ENCODE measurements at places on chromosomes 1 and 21. TPM values are rescaled to one million over a fixed set of nuclear protein-coding genes. Genes with fewer than 3 reads are reported as not detected.

- no peaks in the 10 kb centered on the region for H3K27me3 ChIP-seq
- no peaks in the 10 kb centered on the region for H3K36me3 ChIP-seq
- no peak overlapping the region for H3K4me3 ChIP-seq
Measured at GRCh38 chr21:16578912-16579311, 849.1 kb downstream of the USP25 start.

The RPL22 gene
- total RNA-seq, result 553 TPM

- H3K4me3 ChIP-seq, result no peak overlapping the region
- no peaks in the 10 kb centered on the region for H3K36me3 ChIP-seq
- no peak overlapping the region for H3K27ac ChIP-seq
- no peaks in the 10 kb centered on the region for H3K27me3 ChIP-seq
- no peak for DNase-seq
Measured at GRCh38 chr1:30123896-30124295, 599.5 kb downstream of the MATN1 start.

DNA sequence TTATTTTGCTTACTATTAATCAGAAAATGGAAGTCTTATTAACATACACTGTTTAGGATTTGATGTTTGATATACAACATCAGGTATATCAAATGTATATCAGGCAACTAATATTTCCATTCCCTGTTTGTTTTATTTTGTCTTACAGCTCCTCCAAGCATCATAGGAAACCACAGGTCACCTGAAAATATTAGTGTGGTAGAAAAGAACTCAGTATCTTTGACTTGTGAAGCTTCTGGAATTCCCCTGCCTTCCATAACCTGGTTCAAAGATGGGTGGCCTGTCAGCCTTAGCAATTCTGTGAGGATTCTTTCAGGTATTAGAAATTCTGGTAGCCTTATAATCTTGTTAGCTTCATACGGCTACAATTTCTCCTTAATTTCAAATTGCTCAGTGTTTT, 318.0 kb downstream of the TPR start:
- DNase-seq, result no peak
- peaks cover 3% of the 10 kb centered on the region for H3K27me3 ChIP-seq

GRCh38 chr1:216553040-216553439, 129.8 kb upstream of the USH2A start:
- H3K27me3 ChIP-seq, result no peaks in the 10 kb centered on the region
- no peaks in the 10 kb centered on the region for H3K36me3 ChIP-seq
- H3K27ac ChIP-seq, result no peak overlapping the region
- no peaks in the 10 kb centered on the region for H3K4me1 ChIP-seq
- H3K4me3 ChIP-seq, result no peak overlapping the region
- no peak for DNase-seq

The PWP2 gene
- total RNA-seq, result 29.6 TPM

- H3K36me3 ChIP-seq, result no peaks in the 10 kb centered on the region
- H3K27me3 ChIP-seq, result peaks cover 4% of the 10 kb centered on the region
- DNase-seq, result no peak
Measured at GRCh38 chr21:40120940-40121575, 253.8 kb downstream of the PCP4 start.

- no peaks in the 10 kb centered on the region for H3K36me3 ChIP-seq
- no peak overlapping the region for H3K4me3 ChIP-seq
Measured at GRCh38 chr1:51305371-51305823, 25.0 kb downstream of the TTC39A start.

DNA sequence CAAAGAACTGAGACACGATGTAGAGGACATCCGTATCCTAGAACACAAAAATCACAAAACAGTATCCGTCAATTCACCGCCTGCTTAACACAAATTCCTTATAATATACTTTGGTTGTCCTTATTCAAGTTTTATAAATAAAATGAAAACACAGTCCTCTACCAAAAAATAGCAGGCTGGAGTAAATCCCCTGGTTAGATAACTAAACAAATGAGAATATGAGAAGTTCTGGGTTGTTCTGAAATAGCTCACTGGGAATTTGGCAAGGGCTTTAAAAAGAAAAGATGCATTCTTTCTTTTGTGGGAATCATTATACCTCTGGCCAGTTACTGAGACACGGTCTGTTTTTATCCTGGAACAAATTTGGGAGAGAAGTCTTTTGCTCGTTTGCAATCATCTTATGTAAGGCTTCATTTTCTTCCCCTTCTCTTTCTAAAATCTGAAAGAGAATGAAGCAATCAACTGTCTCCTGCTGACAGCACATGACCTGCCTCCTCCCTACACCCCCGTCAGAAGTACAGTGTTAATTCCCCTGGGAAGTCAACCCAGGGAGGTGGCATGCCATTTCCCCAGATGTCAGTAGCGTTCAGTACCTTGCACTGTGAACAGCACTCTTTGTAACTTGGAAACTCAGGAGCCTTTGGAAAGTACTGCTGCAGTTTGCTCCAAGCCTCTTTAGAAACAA, 37.1 kb upstream of the RAP1GAP start:
- H3K27me3 ChIP-seq, result no peaks in the 10 kb centered on the region
- DNase-seq, result no peak
- H3K27ac ChIP-seq, result no peak overlapping the region
- H3K4me1 ChIP-seq, result peaks cover 4% of the 10 kb centered on the region
- H3K36me3 ChIP-seq, result peaks cover 25% of the 10 kb centered on the region

DNA sequence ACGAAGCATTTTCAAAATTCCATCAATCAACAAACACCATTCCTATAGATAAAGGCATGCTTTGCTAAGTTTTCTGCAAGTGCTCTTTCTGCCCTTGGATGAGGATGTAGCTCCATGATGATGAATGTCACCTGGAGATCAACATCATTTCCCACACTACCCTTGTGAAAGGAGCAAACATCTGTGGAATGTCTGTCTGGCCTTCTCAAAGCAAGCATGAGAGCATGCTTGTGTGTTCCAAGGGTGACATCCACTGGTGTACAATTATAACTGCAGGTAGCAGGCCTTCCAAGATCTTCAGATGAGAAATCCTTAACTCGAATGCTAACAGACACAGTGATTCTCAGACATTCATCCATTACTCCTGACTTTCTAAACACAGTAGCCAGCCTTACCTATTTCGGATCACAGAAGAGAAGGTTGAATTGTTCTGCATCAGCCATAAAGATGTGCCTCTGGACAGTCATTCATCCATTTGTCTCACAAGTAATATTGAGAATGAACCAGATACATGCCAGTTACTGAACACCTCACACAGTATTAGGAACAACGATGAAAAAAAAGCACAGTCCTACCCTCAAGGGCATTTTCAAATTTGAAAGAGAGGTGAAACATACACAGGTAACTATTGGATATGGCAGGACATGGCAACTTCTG, 162.4 kb downstream of the TPR start:
- H3K4me3 ChIP-seq, result no peak overlapping the region
- no peaks in the 10 kb centered on the region for H3K4me1 ChIP-seq
- DNase-seq, result peak; percentile 45
- no peaks in the 10 kb centered on the region for H3K36me3 ChIP-seq

The BMP8B gene
- total RNA-seq, result 0.12 TPM

The CD244 gene
- 0.15 TPM for total RNA-seq

GRCh38 chr1:81547912-81548303, 252.8 kb upstream of the ADGRL2 start:
- no peaks in the 10 kb centered on the region for H3K27me3 ChIP-seq
- no peak for DNase-seq
- no peaks in the 10 kb centered on the region for H3K4me1 ChIP-seq
- H3K27ac ChIP-seq, result no peak overlapping the region
- H3K36me3 ChIP-seq, result no peaks in the 10 kb centered on the region

DNA sequence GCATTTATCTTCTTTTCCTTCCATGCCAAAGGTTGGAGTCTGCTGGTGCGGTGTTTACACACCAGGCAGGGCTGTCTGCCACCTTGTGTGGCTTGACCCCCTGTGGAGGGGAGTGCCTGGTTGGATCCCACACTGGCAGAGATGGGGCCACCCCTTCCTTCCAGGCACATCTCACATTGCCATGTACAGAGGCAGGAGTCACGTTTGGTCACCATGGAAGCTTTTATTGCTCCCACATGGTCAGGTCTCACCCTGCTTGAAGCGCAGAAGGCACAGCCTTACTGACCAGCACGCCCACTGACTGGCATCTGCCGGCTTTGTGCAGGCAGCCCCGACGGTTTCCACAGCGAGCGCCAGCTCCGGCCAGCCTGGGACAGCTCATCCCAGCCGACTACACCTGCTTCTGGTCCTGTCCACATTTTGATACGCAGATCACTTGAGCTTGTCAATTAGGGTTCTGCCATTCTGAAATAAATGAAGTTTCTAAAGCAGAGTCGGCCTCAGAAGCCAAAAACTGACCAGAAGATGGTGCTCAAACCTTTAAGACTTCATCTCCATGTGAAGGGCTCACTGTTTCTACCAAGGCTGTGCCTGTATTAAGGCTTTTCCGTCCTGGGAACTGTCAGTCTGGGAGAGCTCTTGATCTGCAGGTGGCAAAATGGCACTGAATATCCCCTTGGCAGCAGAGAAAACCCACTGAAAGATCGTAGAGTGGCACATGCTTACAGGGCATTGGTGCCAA, 35.6 kb upstream of the EPHA8 start:
- H3K27ac ChIP-seq, result no peak overlapping the region
- peaks cover 24% of the 10 kb centered on the region for H3K36me3 ChIP-seq
- DNase-seq, result no peak
- H3K27me3 ChIP-seq, result no peaks in the 10 kb centered on the region
- no peak overlapping the region for H3K4me3 ChIP-seq
- H3K4me1 ChIP-seq, result no peaks in the 10 kb centered on the region

The ASCL5 gene
- not detected for total RNA-seq

DNA sequence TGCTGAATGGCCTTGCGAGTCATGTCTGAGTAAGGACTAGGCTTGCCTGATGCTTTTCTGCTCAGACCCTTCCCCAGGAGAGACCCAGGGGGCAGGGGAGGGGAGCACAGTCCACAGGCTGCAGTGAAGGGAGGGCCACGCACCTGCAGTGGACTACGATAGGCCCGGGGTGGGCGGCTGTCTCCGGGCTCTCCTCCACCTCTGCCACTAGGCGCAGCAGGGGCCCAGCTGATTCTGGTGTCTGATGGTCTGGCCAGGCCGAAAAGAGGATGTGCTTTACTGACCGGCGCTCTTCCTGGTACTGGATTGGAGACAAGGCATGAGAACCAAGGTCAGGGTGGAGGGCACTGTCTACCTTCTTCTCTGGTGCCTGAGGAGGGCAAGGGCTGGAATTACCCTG, 7.9 kb upstream of the ARL8A start:
- peaks cover 26% of the 10 kb centered on the region for H3K4me1 ChIP-seq
- no peaks in the 10 kb centered on the region for H3K27me3 ChIP-seq
- H3K4me3 ChIP-seq, result no peak overlapping the region
- DNase-seq, result no peak

- H3K4me3 ChIP-seq, result no peak overlapping the region
- no peak overlapping the region for H3K27ac ChIP-seq
- H3K36me3 ChIP-seq, result peaks cover 2% of the 10 kb centered on the region
- H3K27me3 ChIP-seq, result no peaks in the 10 kb centered on the region
- peak; percentile 67 for DNase-seq
Measured at GRCh38 chr1:62144238-62144831, 50.3 kb upstream of the L1TD1 start.

DNA sequence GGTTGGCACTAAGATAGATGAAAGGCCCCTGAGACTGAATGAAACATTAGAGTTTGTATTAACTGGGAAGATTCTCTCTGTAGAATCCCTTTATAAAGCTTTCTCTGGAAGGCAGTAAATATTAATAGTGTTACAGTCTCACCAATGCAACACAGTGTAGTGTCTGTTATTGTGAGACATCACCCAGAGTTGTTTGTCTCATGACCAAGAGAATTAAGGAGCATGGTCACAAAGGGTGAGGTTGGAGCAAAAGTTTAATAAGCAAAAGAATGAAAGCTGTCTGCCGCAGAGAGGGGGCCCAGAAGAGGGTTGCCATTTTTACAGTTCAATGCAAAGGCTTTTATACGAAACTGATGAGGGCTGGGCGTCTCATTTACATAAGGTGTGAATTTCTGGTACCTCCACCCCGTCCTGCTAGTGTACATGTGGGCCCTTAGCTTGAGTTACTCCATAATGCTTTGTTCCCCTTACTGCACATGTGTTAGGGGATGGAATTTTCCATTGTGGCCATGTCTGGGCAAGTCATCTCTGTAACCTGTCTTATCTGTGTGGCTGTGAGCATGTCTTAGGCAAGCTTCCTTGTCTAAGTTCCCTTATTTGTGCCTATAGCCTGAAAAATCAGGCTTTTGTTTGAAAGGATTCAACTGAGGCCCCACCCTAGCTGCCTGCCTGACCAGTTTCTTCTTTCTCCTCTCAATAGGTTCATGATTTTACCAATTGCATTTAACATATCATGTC, 184.1 kb downstream of the RASAL2 start:
- no peaks in the 10 kb centered on the region for H3K4me1 ChIP-seq
- H3K27ac ChIP-seq, result no peak overlapping the region
- no peak overlapping the region for H3K4me3 ChIP-seq
- no peaks in the 10 kb centered on the region for H3K36me3 ChIP-seq

DNA sequence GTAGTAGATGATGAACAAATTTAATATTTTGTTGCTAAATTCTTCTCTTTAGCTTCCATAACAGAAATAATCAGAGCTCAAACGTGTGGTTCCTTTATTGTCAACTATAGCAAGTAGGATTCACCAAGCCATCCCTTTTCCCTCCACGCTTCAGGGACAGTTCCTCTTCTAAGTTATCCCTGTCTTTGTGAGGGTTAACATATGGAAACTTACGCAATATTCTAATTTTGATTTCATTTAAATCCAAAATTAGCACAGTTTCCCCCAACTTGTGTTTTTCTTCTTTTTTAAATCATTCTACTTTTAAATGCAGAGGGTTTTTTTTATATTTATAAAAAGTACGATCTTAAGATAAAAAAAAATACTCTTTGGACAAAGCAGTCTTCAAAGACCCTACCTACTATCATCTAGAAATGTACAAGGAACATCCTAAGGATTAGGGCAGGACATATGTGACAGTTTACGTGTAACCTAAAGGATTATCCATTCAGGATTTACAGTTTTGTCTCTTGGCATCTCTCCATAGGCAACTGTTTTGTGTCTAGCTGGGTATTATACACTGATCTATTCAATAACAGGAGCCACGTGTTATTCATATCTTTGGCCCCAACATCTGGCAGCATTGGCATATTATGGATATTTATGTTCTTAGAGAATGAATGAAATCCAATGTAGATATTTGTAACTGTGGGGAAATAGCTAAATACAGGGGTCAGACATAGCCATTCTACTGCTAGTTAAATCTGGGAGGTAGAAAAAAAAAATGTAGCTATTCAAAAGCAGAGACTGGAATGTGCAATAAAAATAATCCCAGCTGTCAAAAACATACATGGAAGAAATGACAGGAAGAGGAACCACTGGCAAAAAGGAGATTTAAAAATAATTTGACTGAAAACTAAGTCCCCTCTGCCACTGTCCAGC, 272.9 kb downstream of the NEGR1 start:
- H3K27me3 ChIP-seq, result no peaks in the 10 kb centered on the region
- no peaks in the 10 kb centered on the region for H3K4me1 ChIP-seq
- H3K4me3 ChIP-seq, result no peak overlapping the region
- no peak overlapping the region for H3K27ac ChIP-seq
- no peaks in the 10 kb centered on the region for H3K36me3 ChIP-seq
- DNase-seq, result no peak

The JAK1 gene
- total RNA-seq, result 139 TPM

The CA6 gene
- 0.22 TPM for total RNA-seq

DNA sequence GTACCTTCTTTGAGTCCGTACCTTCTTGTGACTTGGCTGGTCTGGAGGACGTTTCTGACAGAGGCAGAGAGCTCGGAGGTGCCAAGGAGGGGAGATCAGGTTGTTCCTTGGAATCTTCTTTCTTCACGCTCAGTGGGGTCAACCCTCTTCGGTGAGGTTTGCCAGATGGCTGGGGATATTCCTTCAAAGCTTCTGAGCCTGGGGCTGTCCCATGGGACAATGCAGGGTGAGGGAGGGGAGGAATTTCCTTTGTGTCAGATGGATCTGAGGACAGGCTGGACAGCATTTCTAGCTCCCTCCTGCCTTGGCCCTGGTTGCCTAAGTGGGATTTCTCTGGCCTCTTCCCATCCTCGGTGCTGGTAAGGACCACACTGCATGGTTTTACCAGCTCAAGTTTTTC, 95.5 kb upstream of the EDN2 start:
- H3K4me3 ChIP-seq, result no peak overlapping the region
- H3K4me1 ChIP-seq, result peaks cover 29% of the 10 kb centered on the region
- H3K27ac ChIP-seq, result no peak overlapping the region
- H3K27me3 ChIP-seq, result no peaks in the 10 kb centered on the region
